Ovary (tissue), 10 donors: ENCODE measurements at places on chromosomes 2 and 18. TPM values are rescaled to one million over a fixed set of nuclear protein-coding genes. Genes with fewer than 3 reads are reported as not detected.
A peak's percentile ranks its signal among the peaks of the same experiment; 100 is the strongest.

Gene PLGLB1
- total RNA-seq = 3.6 TPM

Gene CYP27A1
- total RNA-seq = 22.0 TPM

- peaks cover 16% of the 10 kb centered on the region for H3K4me1 ChIP-seq
- peak overlapping the region; percentile 61 for H3K27ac ChIP-seq
- H3K4me3 ChIP-seq = no peak overlapping the region
- H3K36me3 ChIP-seq = no peaks in the 10 kb centered on the region
Measured at GRCh38 chr2:9637330-9637729, 6.5 kb upstream of the YWHAQ start.

- no peak overlapping the region for H3K4me3 ChIP-seq
- peaks cover 6% of the 10 kb centered on the region for H3K4me1 ChIP-seq
- DNase-seq = no peak
- no peak overlapping the region for H3K27ac ChIP-seq
- no peaks in the 10 kb centered on the region for H3K36me3 ChIP-seq
Measured at GRCh38 chr2:239258248-239258647, 142.6 kb downstream of the HDAC4 start.

DNA sequence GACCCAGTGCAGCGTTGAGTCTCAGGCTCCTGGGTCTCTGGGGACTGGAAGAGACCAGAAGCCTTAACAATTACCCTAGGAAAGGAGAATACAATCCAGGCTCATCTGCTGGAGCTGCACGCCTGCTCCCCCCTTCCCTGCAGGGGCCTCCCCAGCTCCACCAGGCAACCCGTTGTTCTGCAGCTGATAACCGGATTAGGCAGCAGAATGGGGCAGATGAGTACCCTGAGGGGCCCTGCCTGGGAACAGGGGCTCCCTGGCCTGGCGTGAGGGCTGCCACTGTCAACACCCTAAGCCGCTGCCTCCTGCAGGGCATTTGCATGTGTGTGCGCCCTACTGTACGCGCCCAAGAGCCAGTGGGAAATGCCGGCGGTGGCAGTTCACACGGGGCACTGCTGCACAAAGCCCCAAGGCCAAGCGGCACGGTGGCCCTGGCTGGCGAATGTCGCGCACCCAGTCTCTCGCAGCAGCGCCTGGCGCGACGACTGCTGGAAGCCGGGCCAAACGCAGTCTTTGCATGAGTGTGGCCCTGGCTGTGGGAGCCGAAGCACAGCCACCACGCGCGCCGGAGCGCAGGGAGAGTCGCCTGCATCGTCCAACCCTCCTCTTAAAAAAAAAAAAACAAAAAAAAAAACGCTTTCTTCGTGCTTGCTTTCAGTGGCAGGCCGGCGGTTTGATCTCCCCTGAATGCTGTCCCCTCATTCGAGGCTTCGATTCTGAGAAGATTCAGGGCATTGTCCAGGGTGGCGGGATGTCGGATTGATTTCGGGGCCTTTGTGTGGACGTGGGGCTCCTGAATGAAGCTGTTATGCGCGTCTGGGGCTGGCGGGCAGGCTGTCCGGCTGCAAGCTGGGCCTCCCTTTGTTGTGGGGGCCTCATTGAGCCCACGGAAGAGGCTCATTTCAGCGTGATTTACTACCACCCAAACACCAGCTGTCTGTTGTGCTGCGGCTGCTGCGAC lies 63.8 kb downstream of the SETBP1 start:
- no peak overlapping the region for H3K27ac ChIP-seq
- H3K36me3 ChIP-seq = no peaks in the 10 kb centered on the region
- DNase-seq = peak; percentile 44

DNA sequence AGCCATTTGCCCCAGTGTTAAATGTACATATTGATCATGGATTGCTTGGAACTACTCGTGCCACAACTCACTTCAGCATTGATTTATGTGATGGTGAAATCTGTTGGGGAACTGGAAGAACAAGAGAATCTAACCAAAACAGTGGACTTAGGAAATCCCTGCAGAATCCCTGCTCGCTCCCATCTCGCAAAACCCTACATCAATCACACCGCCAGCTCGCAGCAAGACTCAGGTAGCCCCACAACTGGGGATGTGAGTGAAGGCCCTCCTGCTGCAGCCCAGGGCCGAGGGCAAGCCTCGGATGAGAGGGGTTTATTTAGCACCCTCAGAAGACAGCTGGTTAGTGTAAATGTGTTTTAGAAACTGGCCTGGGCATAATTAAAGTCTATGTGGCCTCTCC lies 171.6 kb downstream of the ANAPC1 start:
- no peaks in the 10 kb centered on the region for H3K4me1 ChIP-seq
- no peak overlapping the region for H3K27ac ChIP-seq
- no peak overlapping the region for H3K4me3 ChIP-seq
- no peaks in the 10 kb centered on the region for H3K36me3 ChIP-seq
- DNase-seq = no peak

DNA sequence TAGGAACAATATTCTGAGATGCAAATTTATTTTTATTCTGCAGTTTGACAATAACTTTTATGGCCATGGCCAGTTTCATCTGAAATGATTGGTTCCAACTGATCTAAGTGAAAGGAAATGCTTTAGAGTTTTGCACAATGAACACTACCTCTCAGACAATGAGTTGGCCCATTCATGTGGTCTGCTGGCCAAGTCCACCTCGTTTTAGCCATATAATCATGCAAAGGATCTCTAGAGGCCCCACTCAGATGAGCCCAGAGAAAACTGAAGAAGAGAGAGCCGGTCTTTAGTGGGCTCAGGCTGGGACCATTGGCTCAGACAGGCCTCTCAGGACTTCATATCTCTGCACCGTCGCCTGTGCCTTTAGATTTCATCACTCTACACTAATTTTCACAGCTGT lies 254.7 kb downstream of the MREG start:
- H3K27me3 ChIP-seq = no peaks in the 10 kb centered on the region
- H3K27ac ChIP-seq = no peak overlapping the region
- no peaks in the 10 kb centered on the region for H3K36me3 ChIP-seq
- H3K4me1 ChIP-seq = no peaks in the 10 kb centered on the region
- no peak for DNase-seq

DNA sequence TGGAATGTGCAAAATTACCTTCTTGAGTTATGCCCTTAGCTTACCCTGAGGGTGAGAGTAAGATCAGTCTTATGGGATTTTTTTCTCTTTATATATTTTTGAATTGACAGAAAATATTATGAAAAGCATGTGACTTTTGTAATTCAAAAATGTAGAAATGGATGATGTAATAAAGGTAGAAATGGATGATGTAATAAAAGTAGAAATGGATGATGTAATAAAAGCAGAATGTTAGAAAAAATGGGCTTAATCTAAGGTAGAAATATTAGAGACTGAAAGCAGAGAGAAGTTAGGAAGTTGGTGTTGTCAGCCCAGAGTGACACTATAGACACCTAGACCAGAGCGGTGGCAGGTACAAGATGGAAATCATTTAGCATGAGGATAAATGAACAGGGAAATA lies 107.1 kb upstream of the THSD7B start:
- no peak for DNase-seq
- no peaks in the 10 kb centered on the region for H3K36me3 ChIP-seq
- no peak overlapping the region for H3K4me3 ChIP-seq

- no peaks in the 10 kb centered on the region for H3K4me1 ChIP-seq
- H3K4me3 ChIP-seq = no peak overlapping the region
- no peak for DNase-seq
- no peaks in the 10 kb centered on the region for H3K36me3 ChIP-seq
Measured at GRCh38 chr2:86260978-86261377, 61.7 kb downstream of the MRPL35 start.

DNA sequence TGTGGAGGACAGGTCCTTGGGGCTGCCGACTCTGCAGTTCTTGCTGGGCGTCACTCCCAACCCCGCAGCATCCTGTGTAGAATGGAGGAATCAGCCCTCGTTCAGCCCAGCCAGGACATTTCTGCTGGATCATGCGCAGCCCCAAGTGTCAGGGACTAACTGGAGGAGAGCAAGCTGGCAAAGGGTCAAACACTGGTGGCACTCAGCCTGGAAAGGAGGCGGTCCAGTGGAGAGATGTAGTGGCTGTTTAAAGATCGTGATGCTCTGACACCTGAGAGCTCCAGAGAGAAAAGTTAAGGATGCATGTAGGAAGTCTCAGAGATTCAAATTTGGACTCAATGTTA lies 63.6 kb upstream of the SH3RF3 start:
- no peaks in the 10 kb centered on the region for H3K36me3 ChIP-seq
- H3K27ac ChIP-seq = no peak overlapping the region
- H3K27me3 ChIP-seq = no peaks in the 10 kb centered on the region
- no peak overlapping the region for H3K4me3 ChIP-seq
- DNase-seq = no peak

DNA sequence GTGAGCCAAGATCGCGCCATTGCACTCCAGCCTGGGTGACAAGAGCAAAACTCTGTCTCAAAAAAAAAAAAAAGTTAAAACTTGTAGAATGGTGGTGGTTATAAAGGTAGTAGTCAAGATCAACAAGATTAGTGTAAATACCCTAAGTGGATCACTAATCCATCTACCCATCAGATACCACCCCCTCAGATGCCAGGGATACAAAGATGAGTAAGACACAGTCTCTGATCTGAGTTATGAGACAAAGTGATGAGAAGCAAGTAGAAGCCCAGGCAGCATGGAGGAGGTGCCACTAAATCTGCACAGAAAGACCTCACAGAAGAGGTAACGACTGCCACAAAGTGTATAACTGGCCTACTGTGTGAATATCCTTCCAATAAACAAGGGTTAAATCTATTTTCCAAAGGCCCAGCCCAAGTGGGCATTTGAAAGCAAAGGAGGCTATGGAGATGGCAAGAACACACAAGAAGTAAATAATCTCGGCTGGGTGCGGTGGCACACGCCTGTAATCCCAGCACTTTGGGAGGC lies 20.2 kb downstream of the NFE2L2 start:
- no peak overlapping the region for H3K27ac ChIP-seq
- H3K4me1 ChIP-seq = peaks cover 44% of the 10 kb centered on the region
- no peaks in the 10 kb centered on the region for H3K36me3 ChIP-seq

DNA sequence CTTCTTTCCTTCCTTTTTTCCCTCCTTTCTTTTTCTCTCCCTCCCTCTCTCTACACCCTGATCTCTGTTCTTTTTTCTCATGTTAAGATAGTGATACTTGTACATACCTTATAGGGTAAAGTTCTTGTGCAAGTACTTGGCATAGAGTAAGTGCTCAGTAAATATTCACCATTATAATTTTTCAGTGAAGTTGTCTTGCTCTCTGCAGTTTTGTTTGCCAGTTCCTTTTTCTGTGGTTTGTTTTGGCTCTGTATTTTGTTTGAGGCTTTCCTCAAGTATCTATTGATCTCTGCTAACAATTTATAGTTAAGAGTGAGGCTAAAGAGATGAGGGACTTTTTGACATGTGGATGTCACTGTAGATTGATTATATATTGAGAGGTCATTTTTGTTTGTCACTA lies 48.0 kb downstream of the MTX2 start:
- no peak overlapping the region for H3K27ac ChIP-seq
- no peak for DNase-seq
- no peaks in the 10 kb centered on the region for H3K36me3 ChIP-seq
- no peak overlapping the region for H3K4me3 ChIP-seq
